Effector CD4-positive, alpha-beta T cell (primary cell): ENCODE measurements at places on chromosomes 6 and 20.

- DNase-seq = no peak
Measured at GRCh38 chr6:33817489-33817888, 13.7 kb upstream of the MLN start.

- no peak for DNase-seq
Measured at GRCh38 chr20:48629069-48629959, 198.5 kb downstream of the PREX1 start.

- no peak for DNase-seq
Measured at GRCh38 chr6:128098000-128098581, 197.2 kb upstream of the THEMIS start.

DNA sequence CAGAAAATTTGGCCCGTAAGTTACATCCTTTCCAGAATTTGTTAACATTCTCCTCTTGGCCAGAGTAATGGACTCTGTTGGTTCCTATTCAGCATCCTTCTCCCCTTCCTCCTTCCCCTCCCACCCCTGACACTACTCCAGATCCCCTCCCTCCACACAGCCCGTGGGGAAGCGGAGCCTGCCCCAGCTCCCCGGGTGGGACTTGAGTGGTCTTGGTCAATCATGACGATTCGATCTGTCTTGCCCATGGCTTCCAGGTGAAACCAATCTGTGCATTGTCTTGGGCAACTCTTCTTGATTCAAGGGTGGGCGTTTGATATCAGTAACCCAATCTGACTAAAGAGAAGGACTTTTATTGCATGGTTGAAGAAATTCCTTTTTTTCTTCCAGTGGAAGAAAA is 143.9 kb downstream of the ANKRD60 start:
- DNase-seq = no peak

DNA sequence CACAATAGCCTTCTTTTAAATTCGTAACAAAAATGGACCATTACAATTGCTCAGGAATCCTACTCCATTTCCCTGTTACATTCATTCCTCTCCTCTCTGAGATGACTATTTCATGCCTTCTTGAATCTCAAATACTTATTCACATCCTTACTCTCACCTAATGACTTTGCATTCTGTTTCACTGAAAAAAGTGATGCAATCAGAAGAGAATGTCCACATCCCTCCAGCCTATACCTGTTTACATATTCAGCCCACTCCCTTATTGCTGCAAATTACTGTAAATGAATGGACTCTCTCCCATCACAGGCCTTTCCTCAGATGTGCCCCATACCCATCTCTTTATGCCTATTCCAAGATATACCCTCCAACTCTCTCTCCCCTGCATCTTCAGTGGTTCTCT is 8.6 kb downstream of the TAAR1 start:
- DNase-seq = no peak

DNA sequence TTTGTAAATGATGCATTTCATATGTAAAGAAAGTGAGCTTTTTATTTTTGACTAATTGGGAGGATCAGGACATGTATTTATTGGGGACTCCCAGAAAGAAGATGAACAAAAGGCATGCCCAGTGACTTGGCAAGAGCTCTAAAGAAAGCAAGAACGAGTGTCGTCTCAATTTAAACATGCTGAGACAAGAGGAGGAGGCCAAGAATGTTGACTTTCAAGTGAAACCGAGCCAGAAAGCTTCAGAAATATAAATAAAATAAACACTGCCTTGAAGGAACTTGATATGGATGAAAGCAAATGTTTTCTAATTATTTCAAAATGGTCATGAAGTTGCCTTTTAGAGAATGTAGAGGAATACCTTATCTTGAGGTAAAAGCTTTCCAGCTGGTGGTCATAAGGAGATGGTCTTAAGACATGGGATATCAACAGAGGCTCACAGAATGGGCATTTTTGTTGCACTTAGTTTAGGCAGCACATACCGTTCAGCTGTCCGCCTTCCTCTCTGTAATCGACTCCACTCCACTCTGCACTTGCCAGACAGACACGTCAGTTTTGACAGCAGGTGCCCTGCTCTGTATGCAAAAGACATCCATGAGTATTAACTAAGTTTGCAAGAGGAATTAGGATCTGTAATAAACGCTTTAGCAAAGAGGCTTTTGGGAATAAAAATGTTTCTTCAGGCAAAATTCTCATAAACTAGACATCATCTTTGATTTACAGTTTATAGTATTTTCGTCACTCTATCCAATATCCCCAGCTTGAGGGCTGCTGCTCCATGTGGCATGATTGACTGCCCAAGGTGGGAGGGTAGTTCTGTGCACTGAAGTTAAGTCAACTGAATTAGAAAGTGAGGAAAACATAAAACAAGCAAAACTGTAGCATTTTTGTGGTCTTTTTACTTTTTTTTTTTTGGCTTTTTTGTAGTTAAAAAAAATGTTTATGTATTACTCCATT is 613.1 kb downstream of the PKHD1 start:
- DNase-seq = no peak

GRCh38 chr6:128511506-128511905 is 8.9 kb downstream of the PTPRK start:
- no peak for DNase-seq

- no peak for DNase-seq
Measured at GRCh38 chr20:4299773-4300172, 284.4 kb upstream of the RNF24 start.

- no peak for DNase-seq
Measured at GRCh38 chr20:37265152-37265551, 3.5 kb upstream of the GHRH start.

DNA sequence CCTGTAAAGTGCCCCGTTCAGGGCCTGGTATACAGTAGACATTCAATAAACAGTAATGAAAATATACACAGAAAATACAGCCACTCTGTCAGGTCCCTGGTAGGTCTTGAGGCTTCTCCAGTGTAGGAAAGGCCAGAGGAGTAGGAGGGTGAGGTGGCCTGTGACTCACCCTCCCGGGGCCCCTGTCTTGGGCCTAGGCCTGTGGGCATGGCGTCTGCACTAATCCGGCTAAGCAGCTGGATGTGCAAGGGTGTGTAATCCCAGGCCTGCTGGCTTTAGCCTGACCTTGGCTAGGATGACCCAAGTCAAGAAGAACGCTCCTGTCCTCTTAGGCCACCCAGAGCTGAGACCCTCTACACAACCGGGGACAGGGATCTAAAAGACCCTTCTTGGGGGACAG is 84.9 kb downstream of the KCNB1 start:
- no peak for DNase-seq

GRCh38 chr6:4319981-4320683 is 184.8 kb upstream of the ECI2 start:
- no peak for DNase-seq

DNA sequence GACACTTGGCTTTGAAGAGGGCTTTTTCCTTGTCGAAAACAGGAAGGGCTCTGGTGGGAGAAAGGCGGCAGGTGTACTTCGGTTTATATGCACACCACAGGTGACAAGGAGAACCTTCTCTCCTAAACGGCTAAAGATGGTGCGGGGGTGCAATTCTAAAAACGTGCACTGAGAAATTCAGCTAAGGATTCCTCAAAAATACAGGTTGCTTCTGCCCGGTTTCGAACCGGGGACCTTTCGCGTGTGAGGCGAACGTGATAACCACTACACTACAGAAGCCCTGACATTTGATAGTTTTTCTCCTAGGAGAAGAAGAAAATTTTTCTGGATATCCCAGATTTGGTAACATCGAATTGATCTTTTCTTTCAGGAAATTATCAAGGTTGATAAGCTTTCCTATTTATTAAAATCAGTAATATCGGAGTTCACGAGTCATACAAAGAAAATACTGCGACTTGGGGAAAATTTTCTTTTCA is 32.0 kb downstream of the POM121L2 start:
- no peak for DNase-seq

- DNase-seq = no peak
Measured at GRCh38 chr6:139776041-139776440, 401.6 kb upstream of the CITED2 start.

- DNase-seq = no peak
Measured at GRCh38 chr20:4272225-4272624, 256.9 kb upstream of the RNF24 start.

DNA sequence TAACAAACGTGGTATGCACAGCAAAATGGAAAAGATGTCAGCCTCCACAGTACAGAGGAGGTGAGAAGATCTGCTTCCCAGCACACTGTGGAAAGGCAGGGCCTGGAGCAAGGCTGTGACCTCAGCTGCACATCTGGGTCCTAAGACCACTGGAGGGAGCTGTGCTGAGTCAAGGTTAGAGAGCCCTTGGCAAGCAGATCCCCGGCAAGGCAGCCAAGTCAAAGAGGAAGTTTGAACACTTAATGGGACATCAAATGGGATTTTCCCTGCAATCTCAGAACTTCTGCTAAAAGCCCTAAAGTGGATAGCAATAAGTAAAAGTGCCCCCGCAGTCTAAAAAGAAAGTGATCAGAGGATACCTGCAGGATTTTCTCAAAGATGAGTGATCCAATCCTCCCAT is 39.5 kb downstream of the UNC5CL start:
- no peak for DNase-seq
